H1 (cell line): ENCODE measurements at places on chromosomes 16 and 17.

DNA sequence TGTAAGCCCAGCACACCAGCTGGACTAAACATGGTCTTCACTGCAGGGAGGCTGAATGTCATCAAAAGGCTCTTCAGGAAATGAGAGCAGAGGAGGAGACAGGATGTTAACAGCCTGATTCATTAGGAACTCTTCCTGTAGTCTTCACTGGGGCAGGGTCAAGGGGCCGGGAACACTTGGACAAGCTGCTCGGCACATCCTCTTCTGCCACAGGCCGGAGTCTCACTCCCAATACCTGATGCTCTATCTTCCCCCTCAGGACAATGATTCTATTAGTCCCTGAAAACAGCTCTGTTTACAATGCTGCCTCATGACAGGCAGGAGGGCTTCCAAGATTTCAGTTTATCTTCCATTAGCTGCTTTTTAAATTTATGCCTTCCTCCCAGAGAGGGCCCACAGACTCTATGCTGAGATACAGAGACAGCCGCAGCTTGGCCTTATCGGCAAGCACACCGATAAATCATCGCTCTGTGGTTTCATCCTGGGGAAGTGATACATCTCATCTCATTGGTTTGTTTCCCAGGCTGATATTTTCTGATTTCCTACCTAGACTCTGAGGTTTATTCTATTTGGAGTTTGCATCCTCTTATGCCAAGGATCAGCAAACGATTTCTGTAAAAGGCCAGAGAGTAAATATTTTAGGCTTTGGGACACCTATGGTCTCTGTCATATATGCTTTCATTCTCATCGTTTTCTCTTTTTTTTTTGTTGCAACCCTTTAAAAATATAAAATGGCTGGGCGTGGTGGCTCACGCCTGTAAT is 214.0 kb upstream of the ASIC2 start:
- no peaks in the 10 kb centered on the region for H3K27me3 ChIP-seq
- H3K4me1 ChIP-seq: no peaks in the 10 kb centered on the region
- H3K4me3 ChIP-seq: no peak overlapping the region
- no peak for DNase-seq

GRCh38 chr16:67027046-67027445 is 1.9 kb upstream of the CBFB start:
- no peak overlapping the region for H3K4me3 ChIP-seq
- no peaks in the 10 kb centered on the region for H3K4me1 ChIP-seq
- no peak overlapping the region for H3K27ac ChIP-seq
- DNase-seq: no peak

GRCh38 chr17:36089888-36090836 is at the start of gene CCL3:
CCL3 (minus strand) TSS chr17:36090143; CDS start chr17:36090058, 85 bp downstream.
- no peak within 1 kb of the TSS for H3K27ac ChIP-seq
- no peaks in the 10 kb centered on the region for H3K4me1 ChIP-seq
- H3K4me3 ChIP-seq: no peak within 1 kb of the TSS
- H3K36me3 ChIP-seq: no peaks in the 10 kb centered on the region
- H3K27me3 ChIP-seq: no peaks in the 10 kb centered on the region
- DNase-seq: no peak

- no peak for DNase-seq
- no peaks in the 10 kb centered on the region for H3K27me3 ChIP-seq
- no peak overlapping the region for H3K4me3 ChIP-seq
- H3K4me1 ChIP-seq: no peaks in the 10 kb centered on the region
Observed at GRCh38 chr17:11589716-11590115, 8.6 kb upstream of the DNAH9 start.

DNA sequence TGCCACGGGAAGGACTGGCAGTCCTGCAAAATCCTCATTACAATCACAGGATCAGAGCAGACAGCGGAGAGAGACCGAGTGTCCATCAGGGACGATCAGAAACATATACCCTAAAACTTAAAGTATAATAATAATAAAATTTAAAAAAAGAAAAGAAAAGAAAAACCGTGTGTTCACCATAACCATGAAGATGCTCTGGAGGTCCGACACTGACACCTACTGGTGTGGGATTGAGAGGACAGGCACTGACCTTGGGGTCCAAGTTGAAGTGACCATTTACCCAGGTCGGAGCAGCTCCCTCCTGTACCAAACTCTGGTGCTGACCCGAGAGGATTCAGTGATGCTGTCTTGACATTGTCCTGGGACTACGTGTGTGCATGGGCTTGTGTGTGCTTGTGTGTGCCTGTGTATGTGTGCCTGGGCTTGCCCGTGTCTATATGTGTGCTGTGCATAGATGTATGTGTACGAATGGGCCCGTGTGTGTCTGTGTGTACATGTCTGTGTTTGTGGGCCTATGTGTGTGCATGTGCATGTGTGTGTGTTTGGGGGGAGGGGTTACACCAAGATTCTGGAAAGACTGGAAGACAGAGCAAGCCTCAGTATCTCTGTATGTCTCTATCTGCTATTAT is 10.0 kb upstream of the CD300LD start:
- H3K27me3 ChIP-seq: no peaks in the 10 kb centered on the region
- no peak for DNase-seq
- H3K4me1 ChIP-seq: no peaks in the 10 kb centered on the region
- H3K4me3 ChIP-seq: no peak overlapping the region

GRCh38 chr17:82235775-82236141 is 6.9 kb downstream of the SLC16A3 start:
- H3K27ac ChIP-seq: no peak overlapping the region
- no peak for DNase-seq
- no peak overlapping the region for H3K4me3 ChIP-seq
- peaks cover 20% of the 10 kb centered on the region for H3K27me3 ChIP-seq
- H3K4me1 ChIP-seq: peaks cover 8% of the 10 kb centered on the region
- no peaks in the 10 kb centered on the region for H3K36me3 ChIP-seq

DNA sequence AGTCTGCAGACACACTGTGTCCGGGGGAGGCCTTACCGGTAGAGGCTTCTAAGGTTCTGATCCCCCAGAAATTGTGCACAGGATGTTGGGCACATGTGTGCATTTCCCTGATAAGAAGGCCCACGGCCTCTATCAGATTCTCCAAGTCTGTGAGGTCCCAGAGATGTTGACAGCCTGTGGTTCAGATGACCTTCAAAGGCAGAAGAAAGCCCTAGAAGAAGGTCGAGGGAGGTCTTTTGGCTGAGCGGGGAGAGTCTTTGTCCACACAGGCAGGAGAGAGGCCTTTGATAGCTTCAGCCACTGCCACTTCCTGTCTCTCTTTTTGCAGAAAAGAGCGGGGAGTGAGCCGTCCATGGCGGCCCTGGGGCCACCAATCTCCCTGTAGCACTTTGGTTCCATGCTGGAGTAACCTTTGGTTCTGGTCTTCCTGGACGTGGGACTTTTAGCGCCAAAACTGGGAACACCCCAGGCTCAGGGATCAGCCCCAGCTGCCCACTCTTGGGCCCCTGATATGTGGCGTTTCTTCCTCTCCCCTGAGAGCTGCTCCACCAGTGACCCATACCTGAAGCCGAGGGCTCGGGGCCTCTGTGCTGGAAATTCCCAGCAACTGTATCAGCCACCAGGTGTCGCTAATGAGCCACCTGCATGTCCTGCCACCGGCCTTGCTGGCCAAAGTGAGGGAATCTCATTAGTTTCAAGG is 28.1 kb upstream of the LGALS9 start:
- DNase-seq: peak; percentile 93
- peaks cover 9% of the 10 kb centered on the region for H3K36me3 ChIP-seq
- H3K4me3 ChIP-seq: no peak overlapping the region
- no peaks in the 10 kb centered on the region for H3K4me1 ChIP-seq
- H3K27me3 ChIP-seq: no peaks in the 10 kb centered on the region

GRCh38 chr17:354651-355556 is 2.3 kb upstream of the RPH3AL start:
- no peak overlapping the region for H3K4me3 ChIP-seq
- H3K27ac ChIP-seq: no peak overlapping the region
- no peaks in the 10 kb centered on the region for H3K36me3 ChIP-seq
- peaks cover 7% of the 10 kb centered on the region for H3K4me1 ChIP-seq
- no peaks in the 10 kb centered on the region for H3K27me3 ChIP-seq

GRCh38 chr17:68182940-68183551 is 64.8 kb upstream of the AMZ2 start:
- no peak overlapping the region for H3K27ac ChIP-seq
- H3K36me3 ChIP-seq: no peaks in the 10 kb centered on the region
- H3K27me3 ChIP-seq: no peaks in the 10 kb centered on the region

- DNase-seq: no peak
- no peaks in the 10 kb centered on the region for H3K4me1 ChIP-seq
- no peak overlapping the region for H3K4me3 ChIP-seq
- no peaks in the 10 kb centered on the region for H3K27me3 ChIP-seq
Observed at GRCh38 chr16:24988593-24989338, 26.4 kb downstream of the ARHGAP17 start.

DNA sequence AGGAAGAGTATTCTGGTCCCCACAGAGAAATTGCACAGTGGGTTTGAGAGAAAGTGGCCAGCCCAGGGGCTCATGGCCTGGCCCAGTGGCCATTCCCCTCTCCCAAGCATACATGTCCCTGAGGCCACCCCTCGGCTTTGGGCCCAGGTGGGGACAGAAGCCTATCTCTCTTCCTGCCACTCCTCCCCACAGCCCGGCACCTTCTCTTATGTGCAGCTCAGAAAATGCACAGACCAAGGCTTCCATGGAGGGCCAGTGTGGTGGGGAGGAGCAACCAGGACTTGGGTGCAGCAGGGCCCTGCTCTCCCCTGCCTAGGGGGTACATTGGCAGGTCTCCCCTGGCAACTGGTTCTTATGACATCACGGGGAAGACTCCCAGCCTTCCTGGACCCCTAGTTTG is at the start of gene C16orf90:
Gene C16orf90 (minus strand): TSS at position 314 of the 400 bp plus-strand sequence. CDS start 68 bp downstream, at position 246.
- no peaks in the 10 kb centered on the region for H3K36me3 ChIP-seq
- H3K4me3 ChIP-seq: no peak within 1 kb of the TSS
- no peak for DNase-seq
- H3K4me1 ChIP-seq: no peaks in the 10 kb centered on the region
- no peak within 1 kb of the TSS for H3K27ac ChIP-seq

- no peaks in the 10 kb centered on the region for H3K27me3 ChIP-seq
- H3K36me3 ChIP-seq: no peaks in the 10 kb centered on the region
- H3K4me1 ChIP-seq: no peaks in the 10 kb centered on the region
- H3K4me3 ChIP-seq: no peak overlapping the region
- no peak for DNase-seq
Observed at GRCh38 chr16:50765861-50766260, 24.0 kb downstream of the CYLD start.

DNA sequence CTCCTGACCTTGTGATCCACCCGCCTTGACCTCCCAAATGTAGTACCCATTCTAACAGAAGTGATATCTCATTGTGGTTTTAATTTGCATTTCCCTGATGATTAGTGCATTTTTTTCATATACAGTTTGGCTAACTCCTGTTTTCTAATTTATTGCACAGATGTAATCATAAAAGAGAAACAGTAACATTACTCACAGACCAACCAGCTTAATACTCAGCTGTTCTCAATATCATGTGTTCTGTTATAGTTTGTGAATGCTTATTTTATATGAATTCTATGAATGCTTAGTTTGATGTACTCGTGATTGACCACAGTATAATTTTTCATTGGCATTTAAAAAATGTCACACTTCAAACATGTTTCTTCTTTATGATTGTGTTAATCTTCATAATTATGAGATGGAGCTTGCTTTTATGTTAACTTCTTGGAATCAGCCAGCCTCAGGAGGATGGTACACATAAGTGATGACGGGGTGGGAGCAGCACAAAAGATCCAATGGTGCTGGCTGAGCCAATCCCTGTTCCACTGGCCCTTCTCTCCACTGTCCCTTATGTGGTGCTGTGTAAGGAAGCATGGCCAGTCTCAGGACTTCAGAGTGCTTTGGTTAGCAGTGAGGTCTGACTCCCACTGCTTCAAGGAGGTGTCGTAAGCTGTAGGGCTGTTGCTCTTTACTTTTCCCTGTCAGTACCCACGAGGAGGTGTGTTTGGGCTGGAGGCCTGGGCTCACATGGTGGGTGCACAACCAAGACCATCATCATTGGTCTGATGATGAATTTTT is 191.0 kb downstream of the SPECC1 start:
- H3K4me1 ChIP-seq: peaks cover 12% of the 10 kb centered on the region
- no peak overlapping the region for H3K4me3 ChIP-seq
- no peak overlapping the region for H3K27ac ChIP-seq

DNA sequence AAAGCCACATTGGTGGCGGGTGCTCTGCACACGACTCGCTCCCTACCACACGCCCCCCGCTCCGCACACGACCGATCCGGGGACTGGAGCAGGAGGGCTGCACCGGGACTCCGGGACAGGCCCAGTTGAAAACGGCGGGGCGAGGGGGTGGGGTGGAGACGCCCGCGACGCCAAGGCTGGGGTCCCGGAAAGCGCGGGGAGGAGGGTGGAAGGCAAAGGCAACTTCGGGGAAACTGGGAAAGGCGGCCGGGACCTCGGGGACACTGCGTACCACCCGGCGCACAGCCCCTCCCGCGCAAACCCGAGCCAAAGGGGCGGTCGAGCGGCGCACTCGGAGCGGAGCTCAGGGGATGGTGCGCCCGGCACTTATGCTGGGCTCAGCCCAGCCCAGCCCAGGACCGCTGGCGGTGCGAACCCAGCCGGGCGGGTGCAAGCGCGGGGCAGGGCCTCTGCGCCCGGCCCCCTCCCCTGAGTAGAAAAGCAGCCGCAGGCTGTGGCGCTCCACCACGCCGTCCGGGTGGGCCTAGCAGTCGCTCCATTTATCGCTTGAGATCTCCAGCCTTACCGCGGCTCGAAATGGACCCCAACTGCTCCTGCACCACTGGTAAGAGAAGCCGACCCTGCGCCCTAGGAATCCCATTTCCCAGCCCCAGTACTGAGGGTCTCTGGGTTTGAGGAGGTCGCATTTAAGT is at the start of gene MT1M:
Gene MT1M (plus strand): TSS at position 504 of the 692 bp plus-strand sequence. CDS start 73 bp downstream, at position 577.
- no peaks in the 10 kb centered on the region; the same call in 1 of the 2 replicates for H3K36me3 ChIP-seq
- H3K27ac ChIP-seq: no peak within 1 kb of the TSS

DNA sequence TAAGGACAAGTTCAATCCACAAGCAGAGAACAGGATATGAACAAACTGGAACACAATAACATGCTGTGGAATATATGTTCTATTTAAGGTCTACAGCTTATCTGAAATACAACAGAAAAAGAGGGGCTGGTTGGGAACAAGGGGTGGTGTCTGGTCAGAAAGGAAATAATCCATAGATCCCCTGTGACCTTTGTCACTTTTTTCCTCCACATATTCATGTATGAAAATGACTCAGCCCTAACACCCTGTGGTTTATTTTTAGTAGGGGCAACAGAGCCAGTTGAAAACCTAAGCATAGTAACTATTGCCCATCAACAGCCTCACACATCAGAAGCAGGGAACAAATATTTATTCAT is 12.3 kb upstream of the SPAG9 start:
- no peak overlapping the region for H3K4me3 ChIP-seq
- DNase-seq: no peak
- H3K4me1 ChIP-seq: no peaks in the 10 kb centered on the region
- H3K36me3 ChIP-seq: no peaks in the 10 kb centered on the region
- H3K27ac ChIP-seq: no peak overlapping the region
- H3K27me3 ChIP-seq: no peaks in the 10 kb centered on the region

GRCh38 chr17:30379903-30380381 is 1.2 kb downstream of the CPD start:
- peak overlapping the region; percentile 85 for H3K4me3 ChIP-seq
- no peak overlapping the region for H3K27ac ChIP-seq
- H3K27me3 ChIP-seq: peaks cover 5% of the 10 kb centered on the region
- no peaks in the 10 kb centered on the region for H3K36me3 ChIP-seq

DNA sequence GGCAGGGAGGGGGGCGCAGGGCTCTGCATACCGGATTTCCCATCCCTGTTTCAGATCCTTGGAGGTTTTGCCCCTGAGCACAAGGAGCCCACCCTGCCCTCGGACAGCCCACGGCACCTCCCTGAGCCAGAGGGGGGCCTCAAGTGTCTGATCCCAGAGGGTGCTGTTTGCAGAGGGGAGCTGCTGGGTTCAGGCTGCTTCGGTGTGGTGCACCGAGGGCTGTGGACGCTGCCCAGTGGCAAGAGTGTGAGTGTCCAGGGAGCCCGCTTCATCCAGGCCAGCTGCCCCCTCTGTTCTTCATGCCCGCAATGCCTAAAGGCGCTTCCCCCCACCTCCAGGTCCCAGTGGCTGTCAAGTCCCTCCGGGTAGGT is 2.5 kb downstream of the TNK1 start:
- H3K27me3 ChIP-seq: peaks cover 25% of the 10 kb centered on the region
- peaks cover 2% of the 10 kb centered on the region; the same call in 1 of the 2 replicates for H3K36me3 ChIP-seq
- peaks cover 17% of the 10 kb centered on the region for H3K4me1 ChIP-seq
- no peak overlapping the region for H3K27ac ChIP-seq
- no peak for DNase-seq
